Stimulated activated CD4-positive, alpha-beta T cell treated with anti-CD3 and anti-CD28 coated beads, TNF-alpha, amount 100 ng/mL, for 1 hour (primary cell): ENCODE measurements at places on chromosomes 12 and 14.

GRCh38 chr12:12684375-12685106, 11.4 kb downstream of the GPR19 start:
- no peak for DNase-seq

DNA sequence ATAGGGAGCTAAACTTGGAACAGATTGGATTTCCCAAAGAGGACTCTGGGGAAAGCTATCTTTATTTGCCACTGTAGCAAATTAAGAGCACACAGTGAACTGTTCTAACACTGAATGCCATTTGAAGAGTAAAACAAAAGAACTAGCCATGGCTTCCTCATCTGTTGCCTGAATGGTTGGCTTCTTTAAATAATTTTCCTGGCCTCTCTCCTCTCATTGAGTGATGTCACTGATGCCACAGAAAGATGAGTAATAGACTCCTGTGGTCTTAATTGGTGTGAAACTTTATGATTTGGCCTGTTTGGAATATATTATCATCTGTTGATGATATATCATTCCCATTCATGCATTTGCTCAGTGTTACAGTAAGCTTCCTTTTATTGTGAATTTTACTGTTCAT, 42.5 kb downstream of the WDR20 start:
- no peak for DNase-seq

DNA sequence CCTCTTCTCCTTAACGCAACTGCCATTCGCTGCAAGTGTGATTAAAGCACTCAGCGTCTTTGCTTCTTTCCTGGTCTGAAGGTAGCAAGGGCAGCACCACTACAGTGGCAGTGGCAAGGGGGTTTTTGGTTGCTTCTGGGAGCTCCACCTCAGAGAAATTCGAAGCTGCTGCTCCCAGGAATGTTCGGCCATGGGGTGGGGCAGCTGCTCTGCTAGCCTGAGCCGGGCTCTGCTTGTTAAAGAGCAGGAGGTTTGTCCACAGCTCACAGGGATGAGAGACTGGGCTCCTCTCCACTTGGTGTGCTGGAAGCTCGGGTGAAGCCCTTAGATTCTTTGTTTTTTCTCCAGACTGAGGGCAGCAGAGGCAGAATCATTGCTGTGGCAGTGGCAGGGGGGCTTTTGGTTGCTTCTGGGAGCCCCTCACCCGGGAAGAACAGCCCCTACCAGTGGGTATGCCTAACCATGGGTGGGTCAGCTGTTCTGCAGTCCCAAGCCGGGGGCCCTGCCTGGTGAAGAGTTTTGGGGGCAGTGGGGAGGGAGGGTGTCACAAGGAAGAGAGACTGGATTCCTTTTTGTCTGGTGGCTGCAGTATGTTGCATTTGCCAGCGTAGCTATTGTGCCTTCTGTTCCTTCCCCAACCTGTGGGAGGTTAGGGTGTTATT, 340.2 kb downstream of the AEBP2 start:
- no peak for DNase-seq

DNA sequence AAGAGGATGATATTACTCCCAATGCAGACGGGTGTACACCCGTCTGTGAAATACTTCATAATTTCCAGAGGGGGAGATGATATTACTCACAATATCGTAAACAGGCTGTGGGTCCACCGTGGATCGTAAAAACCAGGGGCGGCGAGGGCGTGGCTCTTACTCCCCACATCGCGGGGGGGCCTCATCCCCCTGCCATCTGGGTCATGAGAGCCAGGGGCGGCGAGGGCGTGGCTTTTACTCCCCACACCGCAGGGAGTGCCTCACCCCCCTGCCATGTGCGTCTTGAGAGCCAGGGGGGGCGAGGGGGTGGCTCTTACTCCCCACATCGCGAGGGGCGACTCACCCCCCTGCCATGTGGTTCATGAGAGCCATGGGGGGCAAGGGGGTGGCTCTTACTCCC, 86.2 kb upstream of the GNG2 start:
- no peak for DNase-seq

DNA sequence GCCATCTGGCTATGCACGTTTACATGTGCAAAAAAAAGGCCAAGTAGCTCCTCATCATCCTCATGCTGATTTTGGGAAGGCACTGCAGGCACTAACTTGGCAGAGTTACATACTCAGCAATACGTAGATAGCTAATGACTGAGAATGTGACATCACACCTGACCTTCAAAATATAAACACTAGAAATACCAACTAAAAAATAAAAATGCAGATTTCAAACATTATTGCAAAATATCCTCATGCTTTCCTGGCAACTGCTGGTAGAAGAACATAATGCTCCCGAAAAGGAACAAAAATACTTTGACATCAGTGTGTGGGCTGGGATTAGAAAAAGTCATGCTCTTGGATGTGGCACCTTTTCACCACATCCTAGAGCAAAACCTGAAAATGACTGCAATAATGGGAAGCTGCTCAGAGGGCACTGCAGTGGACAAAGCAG, 153.2 kb upstream of the ABCD2 start:
- no peak for DNase-seq

- DNase-seq: no peak
Observed at GRCh38 chr14:94685166-94685581, 73.0 kb downstream of the SERPINA3 start.

- no peak for DNase-seq
Observed at GRCh38 chr12:127760996-127761395, 506.0 kb upstream of the TMEM132C start.

GRCh38 chr12:92278378-92278828, 132.8 kb upstream of the BTG1 start:
- no peak for DNase-seq

- DNase-seq: no peak
Observed at GRCh38 chr12:82873951-82874350, 187.2 kb downstream of the TMTC2 start.
